ENCODE measurements at places on chromosomes 5 and 9. TPM values are rescaled to one million over a fixed set of nuclear protein-coding genes. Genes with fewer than 3 reads are reported as not detected.

Gene ZNF608
- total RNA-seq: 61.9 TPM

Gene EQTN
- 1.9 TPM for total RNA-seq

Gene NRARP
- total RNA-seq: 5.7 TPM

Gene FOXD4L4
- 0.20 TPM for total RNA-seq

Gene TMEM232
- 20.3 TPM for total RNA-seq

Gene RLN1
- 0.33 TPM for total RNA-seq

Gene SPINK7
- not detected for total RNA-seq

Gene ANXA1
- 225 TPM for total RNA-seq

Gene SLC4A9
- total RNA-seq: 0.30 TPM

Gene CBY3
- total RNA-seq: not detected

Gene PDZD2
- 22.1 TPM for total RNA-seq

Gene PLEKHG4B
- total RNA-seq: 4.2 TPM

Gene PWWP2A
- 34.8 TPM for total RNA-seq

Gene GRM6
- total RNA-seq: under 0.01 TPM

Gene FGF18
- total RNA-seq: 5.2 TPM

Gene SCGB3A1
- not detected for total RNA-seq

Gene DDX41
- total RNA-seq: 67.1 TPM

Gene VDAC1
- 180 TPM for total RNA-seq

Gene ANKRD18A
- total RNA-seq: 10.0 TPM

Gene AFAP1L1
- total RNA-seq: 48.6 TPM

Gene DEPDC1B
- 13.2 TPM for total RNA-seq

Gene FAM81B
- total RNA-seq: 26.9 TPM

Gene COL15A1
- total RNA-seq: 91.4 TPM

Gene GHR
- 12.2 TPM for total RNA-seq

Gene EIF4EBP3
- total RNA-seq: 4.5 TPM

Gene PCDHGA9
- 10.9 TPM for total RNA-seq

Gene KCNIP1
- 31.2 TPM for total RNA-seq

Gene TAF1L
- total RNA-seq: 0.06 TPM

Gene SV2C
- 66.7 TPM for total RNA-seq

Gene LECT2
- not detected for total RNA-seq

Gene TIGD6
- total RNA-seq: 7.5 TPM

Gene LCN15
- not detected for total RNA-seq

Gene ADAMTSL1
- 35.3 TPM for total RNA-seq

Gene IGFBPL1
- 6.7 TPM for total RNA-seq

Gene GOLGA2
- 95.8 TPM for total RNA-seq

Gene NPR2
- total RNA-seq: 15.0 TPM

Gene POU5F2
- 1.5 TPM for total RNA-seq

Gene OR13C3
- not detected for total RNA-seq

Gene STX17
- 42.2 TPM for total RNA-seq

Gene SLC36A3
- total RNA-seq: not detected

Gene PCDHGC5
- total RNA-seq: 5.9 TPM

Gene FGD3
- 5.8 TPM for total RNA-seq
